ENCODE measurements at places on chromosomes 7 and 10.

DNA sequence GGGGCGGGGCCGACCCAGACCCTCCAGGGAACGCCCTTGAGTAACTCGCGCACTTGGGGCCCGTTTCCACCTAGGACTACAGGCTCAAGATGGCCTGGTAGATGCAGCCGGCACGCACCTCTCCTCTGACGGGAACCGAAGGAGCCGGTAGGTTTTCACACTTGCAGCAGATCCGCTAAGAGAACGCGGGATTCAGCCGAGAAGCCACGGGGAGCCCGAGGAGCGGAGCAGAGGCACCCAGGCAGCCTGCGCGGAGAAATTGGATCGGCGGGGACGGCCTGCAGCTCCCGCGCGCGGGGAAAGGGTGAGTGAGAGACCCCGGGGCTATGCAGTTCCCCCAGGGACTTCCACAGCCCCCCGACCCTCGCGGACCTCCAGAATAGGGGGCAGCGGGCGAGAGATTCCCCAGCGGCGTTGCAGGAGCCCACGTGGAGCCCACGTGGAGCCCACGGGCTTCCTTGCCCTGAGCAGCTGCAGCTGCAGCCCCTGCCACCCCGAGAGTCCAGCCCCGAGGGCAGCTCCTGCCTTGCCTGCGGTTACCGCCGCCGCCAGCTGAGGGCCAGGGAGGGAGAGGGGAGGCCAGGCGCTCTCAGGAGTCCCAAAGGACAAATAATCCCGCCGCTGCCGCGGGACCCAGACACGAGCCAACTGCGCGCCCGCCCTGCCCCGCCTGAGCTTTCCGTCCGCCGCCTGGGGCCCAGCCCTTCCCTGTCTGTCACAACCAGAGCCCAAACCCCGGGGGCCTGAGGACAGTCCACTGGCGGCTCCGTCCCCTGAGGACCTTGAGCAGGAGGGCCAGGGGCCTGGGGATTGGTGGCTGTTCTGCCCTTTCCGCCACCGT, 13.1 kb downstream of the IFT22 start:
- peak; percentile 63 for DNase-seq

DNA sequence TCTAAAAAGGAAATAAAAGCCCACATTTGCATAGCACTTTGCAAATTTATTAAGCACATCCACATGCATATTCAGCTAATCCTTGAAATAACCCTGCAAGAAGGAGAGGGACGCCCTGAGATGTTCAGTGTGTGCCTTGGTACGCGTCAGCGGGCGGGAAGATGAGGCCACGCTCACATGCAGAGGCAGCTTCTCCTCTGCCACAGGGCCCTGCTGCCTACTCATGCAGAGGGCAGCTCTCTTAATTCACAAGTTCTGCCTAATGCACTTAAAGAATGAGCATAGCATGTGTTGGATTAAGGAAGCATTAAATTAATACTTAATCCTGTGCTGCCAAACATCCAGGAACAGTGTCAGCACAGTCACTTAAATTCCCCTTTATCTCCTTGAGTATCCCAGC, 132.3 kb downstream of the HECW1 start:
- DNase-seq, result no peak

GRCh38 chr7:156780724-156781455, 112.1 kb downstream of the LMBR1 start:
- DNase-seq, result peak; percentile 53

GRCh38 chr7:37269711-37270508, 178.8 kb downstream of the ELMO1 start:
- no peak for DNase-seq

- DNase-seq, result no peak
Measured at GRCh38 chr10:7659560-7659959, 7.2 kb downstream of the ITIH5 start.

All from activated CD4-positive, alpha-beta T cell treated with anti-CD3 and anti-CD28 coated beads, Interleukin-2, Interleukin-4, amounts not matched to agents 100 ng/mL and 50 ng/mL, durations not matched to agents 16 hours and 8 hours (primary cell).